Regular cardiac myocyte (primary cell): ENCODE measurements at places on chromosomes 1 and 21. TPM values are rescaled to one million over a fixed set of nuclear protein-coding genes. Genes with fewer than 3 reads are reported as not detected.

The NEGR1 gene
- total RNA-seq, result 11.8 and 13.8 TPM in 2 replicates

The IPP gene
- total RNA-seq, result 11.0 and 15.3 TPM in 2 replicates

The TMEM52 gene
- 0.19 TPM in 1 of 2 replicates, not detected in the other for total RNA-seq

The RSBN1 gene
- 12.1 and 13.4 TPM in 2 replicates for total RNA-seq

The CTTNBP2NL gene
- total RNA-seq, result 13.2 and 17.8 TPM in 2 replicates

The CTSE gene
- not detected in 2 replicates for total RNA-seq
